ENCODE measurements at places on chromosomes 5 and 9. TPM values are rescaled to one million over a fixed set of nuclear protein-coding genes. Genes with fewer than 3 reads are reported as not detected.

DYNC2I2 gene
- total RNA-seq: 70.3 TPM

WDR31 gene
- 0.27 TPM for total RNA-seq

C1QTNF2 gene
- not detected for total RNA-seq

TMEM215 gene
- total RNA-seq: not detected

SPINK5 gene
- 0.95 TPM for total RNA-seq

PCDHGB1 gene
- total RNA-seq: 0.23 TPM

PAPPA gene
- total RNA-seq: 0.78 TPM

NOXA1 gene
- not detected for total RNA-seq

SPINK4 gene
- not detected for total RNA-seq

FIBCD1 gene
- 1.1 TPM for total RNA-seq

NDST1 gene
- total RNA-seq: 73.5 TPM

CCNI2 gene
- 0.16 TPM for total RNA-seq

NR2F1-AS1 gene
- total RNA-seq: 0.11 TPM

NOTCH1 gene
- total RNA-seq: 93.1 TPM

TRPM6 gene
- 0.08 TPM for total RNA-seq

SLC34A1 gene
- not detected for total RNA-seq

PCDHB14 gene
- total RNA-seq: 0.04 TPM

CKMT2 gene
- not detected for total RNA-seq

C7 gene
- total RNA-seq: not detected

GKAP1 gene
- total RNA-seq: 0.80 TPM

LCN10 gene
- not detected for total RNA-seq

IRGM gene
- not detected for total RNA-seq

OR1J2 gene
- not detected for total RNA-seq

IL13 gene
- not detected for total RNA-seq

DMRT3 gene
- total RNA-seq: not detected

OLFML2A gene
- total RNA-seq: 0.11 TPM

SPEF2 gene
- 2.3 TPM for total RNA-seq

RAI14 gene
- 38.0 TPM for total RNA-seq

GFI1B gene
- not detected for total RNA-seq

CA9 gene
- 2.1 TPM for total RNA-seq

GFRA3 gene
- total RNA-seq: not detected

FCN2 gene
- not detected for total RNA-seq

TBC1D2 gene
- total RNA-seq: 51.4 TPM

DOK3 gene
- 0.55 TPM for total RNA-seq

SMIM33 gene
- not detected for total RNA-seq

CEMIP2 gene
- 40.3 TPM for total RNA-seq

GABRG2 gene
- not detected for total RNA-seq

BARHL1 gene
- total RNA-seq: not detected

CRAT gene
- 32.8 TPM for total RNA-seq

PAIP2 gene
- total RNA-seq: 43.7 TPM

OR2V2 gene
- not detected for total RNA-seq

PCDHGA11 gene
- total RNA-seq: 0.94 TPM

SURF4 gene
- 245 TPM for total RNA-seq

CLIC3 gene
- 8.7 TPM for total RNA-seq

CBY3 gene
- total RNA-seq: not detected

KIF4B gene
- not detected for total RNA-seq

BSPRY gene
- total RNA-seq: not detected

F2RL1 gene
- total RNA-seq: 69.0 TPM

LEAP2 gene
- 0.16 TPM for total RNA-seq

IFNA13 gene
- not detected for total RNA-seq

All from hair follicular keratinocyte (primary cell).